Bronchial epithelial cell (primary cell): ENCODE measurements at places on chromosomes 1 and 21.
A peak's percentile ranks its signal among the peaks of the same experiment; 100 is the strongest.

DNA sequence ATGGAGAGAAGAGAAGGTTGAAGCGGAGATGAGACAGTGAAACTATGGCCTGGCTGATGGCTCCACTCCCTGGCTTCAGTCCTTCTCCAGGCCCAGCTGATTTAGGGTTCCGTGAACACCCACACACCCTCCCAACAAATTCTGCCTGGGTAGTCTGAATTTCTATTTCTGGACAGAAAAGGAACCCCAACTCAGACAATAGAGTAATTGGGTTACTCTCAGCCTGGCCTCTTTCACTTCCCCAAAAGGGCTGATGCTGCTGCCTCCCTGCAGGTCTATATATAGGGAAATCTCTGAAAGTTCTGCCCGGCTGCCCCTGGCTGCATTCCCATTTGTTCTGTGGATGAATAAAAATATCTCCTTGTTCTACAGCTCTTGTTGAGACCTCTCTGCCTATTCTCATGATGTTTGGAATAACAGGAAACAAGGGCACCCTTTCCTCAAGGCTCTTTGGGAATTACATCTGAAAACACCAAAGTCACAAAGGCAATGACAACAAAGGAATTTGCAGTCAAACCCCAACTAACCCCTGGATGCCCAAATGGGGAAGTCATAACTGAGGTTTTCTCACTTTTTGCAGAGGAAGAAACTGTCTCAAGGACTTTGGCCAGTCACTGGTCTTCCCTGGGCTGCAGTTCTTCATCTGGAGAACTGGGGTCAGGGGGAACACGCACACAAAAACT is 11.4 kb upstream of the ZSCAN20 start:
- DNase-seq = no peak

DNA sequence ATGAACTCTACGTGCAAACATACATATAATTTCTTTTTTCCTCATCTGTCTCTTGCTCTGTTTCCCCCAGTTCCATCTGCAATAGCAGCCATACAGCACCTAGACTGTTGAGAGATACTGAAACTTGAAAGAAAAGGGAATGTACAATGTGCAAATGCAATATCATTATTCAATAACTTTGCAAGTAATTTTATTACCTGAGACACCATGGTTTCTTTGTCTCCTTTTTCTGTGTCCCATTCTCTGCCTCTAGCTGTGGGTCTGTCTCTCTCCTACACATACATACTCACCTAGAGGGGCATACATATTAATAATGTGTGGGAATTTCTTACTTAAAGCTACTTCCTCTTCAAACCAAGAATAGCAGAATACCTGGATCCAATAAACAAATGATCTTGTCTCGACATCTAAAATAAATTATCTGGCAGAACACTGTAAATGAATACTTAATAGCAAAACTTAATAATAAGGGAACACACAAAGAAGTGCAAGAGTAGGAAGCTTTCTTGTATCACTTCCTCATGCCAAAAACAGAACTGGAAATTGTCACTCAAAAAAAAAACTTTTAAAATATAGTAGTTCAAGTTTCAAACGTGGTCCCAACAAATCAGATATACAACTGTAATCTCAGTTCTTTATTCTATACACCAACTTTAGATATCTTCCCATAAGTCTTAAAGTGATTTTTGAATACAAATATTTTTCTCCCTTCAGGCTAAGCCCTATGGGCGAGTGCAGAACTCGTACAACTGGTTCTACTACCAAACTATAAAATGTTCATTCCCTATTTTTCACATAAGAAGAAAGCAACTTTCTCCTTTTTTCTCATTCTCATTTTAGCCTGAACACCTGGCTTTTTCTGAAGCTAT is 194.6 kb downstream of the NRIP1 start:
- DNase-seq = peak; percentile 20

DNA sequence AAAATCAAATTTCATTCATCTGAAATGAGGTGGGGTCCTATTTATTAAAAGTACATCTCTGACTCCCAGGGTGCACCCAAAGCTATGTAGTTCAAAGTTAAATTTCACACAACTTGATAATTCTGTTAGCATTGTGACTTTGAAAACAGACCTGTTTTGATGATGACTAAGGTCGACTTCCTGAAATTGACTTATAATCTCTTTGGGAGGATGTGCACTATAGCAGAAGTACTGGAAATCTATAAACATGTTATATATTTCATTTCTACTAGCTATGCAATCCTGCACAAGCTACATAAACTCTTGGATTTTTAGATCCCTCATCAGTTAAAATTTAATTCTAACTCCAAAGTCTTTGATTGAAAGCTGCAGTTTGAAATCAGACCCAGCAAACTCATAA is 507.6 kb downstream of the NEGR1 start:
- no peak for DNase-seq

- DNase-seq = no peak
Observed at GRCh38 chr1:5887349-5887970, 104.8 kb downstream of the NPHP4 start.

DNA sequence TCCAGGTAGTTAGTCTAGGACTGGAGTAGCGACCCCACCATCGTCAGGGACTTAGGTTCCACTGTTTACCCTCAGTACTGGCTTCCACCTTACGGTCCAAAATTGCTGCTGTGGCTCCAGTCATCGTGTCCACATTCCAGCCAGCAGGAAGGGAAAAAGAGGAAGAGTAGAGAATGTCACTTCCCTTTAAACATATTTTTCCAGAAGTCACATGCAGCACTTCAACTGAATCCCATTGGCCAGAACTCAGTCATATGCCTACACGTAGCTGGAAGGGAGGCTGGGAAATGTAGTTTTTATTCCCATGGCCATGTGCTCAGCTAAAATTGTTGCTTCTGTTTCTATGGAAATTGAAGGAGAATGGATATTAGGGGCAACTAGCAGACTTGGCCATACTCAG is 84.1 kb upstream of the SELENON start:
- DNase-seq = no peak

DNA sequence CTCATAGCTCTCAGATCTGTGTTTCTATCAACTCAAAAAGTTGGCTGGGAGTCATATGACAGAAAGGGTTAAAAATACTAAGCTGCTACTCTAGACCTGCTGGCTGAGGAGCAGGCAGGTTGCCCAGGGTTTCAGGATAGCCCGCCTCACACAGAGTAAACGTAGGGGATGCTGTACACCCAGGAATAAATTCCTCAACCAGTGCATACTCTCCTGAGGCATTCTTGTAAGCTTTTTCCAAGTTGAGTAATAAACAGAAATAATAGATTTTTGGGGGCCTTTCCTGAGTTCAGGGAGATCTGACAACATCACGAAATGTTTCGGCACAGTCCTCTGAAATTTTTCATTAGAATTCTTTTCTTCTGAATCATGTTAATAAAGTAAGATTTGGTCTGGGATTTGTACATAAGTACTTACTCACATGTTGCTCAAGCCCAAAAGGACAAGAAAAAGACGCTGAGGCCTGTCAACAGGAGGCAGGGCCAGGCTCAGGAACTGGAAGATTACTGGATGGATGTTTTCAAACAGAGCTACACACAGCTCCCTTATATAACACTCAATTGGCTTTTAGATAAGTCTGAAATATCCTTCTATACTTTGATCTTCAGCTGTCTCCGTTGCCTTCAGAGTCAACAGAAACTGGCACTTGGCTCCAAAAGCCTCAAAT is 41.0 kb downstream of the TGFBR3 start:
- peak; percentile 93 for DNase-seq
